Progenitor cell of endocrine pancreas (in vitro differentiated cells): ENCODE measurements at places on chromosomes 3 and 15. TPM values are rescaled to one million over a fixed set of nuclear protein-coding genes. Genes with fewer than 3 reads are reported as not detected.

DNA sequence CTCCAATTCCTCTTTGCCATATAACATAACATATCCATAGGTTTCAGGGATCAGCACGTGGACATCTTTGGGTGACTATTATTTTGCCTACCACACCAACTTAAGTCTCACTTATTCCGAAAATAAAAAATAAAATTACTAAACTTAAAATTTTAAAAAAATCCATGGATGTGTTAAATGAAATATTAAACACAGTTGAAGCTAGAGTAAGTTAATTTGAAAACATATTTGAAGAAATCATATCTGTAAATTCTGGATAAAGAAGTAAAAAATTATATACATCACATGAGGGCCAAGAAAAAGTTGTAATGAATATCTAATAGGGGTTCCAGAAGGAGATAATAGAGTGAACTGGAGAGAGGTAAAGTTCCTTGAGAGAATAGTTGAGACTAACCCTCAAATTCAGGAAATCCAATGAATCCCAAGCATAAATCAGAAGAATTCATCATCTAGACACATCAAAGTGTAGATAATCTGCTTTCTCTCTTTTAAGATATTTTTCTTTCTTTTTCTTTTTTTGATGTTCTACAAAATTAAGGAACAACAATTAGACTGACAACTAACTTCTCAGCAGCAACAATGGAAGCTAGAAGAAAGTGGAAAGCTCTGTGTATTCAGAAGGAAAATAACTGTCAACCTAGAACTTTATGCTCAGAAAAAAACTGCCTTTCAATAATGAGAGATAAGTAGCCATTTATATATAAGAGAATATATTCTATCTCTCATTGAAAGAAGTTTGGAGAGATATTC is 147.4 kb downstream of the ABHD5 start:
- H3K27ac ChIP-seq = no peak overlapping the region
- no peak overlapping the region for H3K4me3 ChIP-seq
- H3K27me3 ChIP-seq = peaks cover 22% of the 10 kb centered on the region
- no peak for DNase-seq
- H3K4me1 ChIP-seq = no peaks in the 10 kb centered on the region

DNA sequence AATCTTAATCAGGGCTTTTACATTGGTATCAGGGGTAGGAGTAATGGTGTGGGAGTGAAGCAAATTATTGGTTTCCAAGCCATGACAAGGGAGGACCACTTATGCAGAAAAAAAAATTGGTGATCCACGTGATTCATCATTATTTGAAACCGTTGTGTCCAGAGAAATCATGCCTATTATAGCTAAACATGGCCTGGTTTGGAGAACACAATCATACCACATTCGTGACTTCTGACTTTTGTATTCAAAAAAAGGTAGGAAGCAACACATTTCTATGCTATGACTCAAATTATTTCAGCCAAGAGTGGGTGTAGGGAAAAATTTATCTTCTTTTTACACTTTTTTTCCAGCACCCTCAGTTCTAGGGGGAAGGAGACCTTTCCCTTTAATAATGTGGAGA is 924.3 kb upstream of the GBE1 start:
- H3K4me3 ChIP-seq = no peak overlapping the region
- H3K27me3 ChIP-seq = no peaks in the 10 kb centered on the region
- H3K36me3 ChIP-seq = no peaks in the 10 kb centered on the region
- H3K27ac ChIP-seq = no peak overlapping the region
- H3K4me1 ChIP-seq = no peaks in the 10 kb centered on the region
- DNase-seq = no peak

- DNase-seq = peak; percentile 20
- H3K27ac ChIP-seq = peak within 1 kb of the TSS; percentile 44
- peaks cover 14% of the 10 kb centered on the region for H3K27me3 ChIP-seq
- H3K36me3 ChIP-seq = no peaks in the 10 kb centered on the region
- H3K4me3 ChIP-seq = peak within 1 kb of the TSS; percentile 79
Observed at GRCh38 chr15:53759411-53759931, at the start of gene WDR72. Gene WDR72, minus strand, starts transcription at chr15:53759663. Its CDS starts 26,514 bp downstream, at chr15:53733149.

DNA sequence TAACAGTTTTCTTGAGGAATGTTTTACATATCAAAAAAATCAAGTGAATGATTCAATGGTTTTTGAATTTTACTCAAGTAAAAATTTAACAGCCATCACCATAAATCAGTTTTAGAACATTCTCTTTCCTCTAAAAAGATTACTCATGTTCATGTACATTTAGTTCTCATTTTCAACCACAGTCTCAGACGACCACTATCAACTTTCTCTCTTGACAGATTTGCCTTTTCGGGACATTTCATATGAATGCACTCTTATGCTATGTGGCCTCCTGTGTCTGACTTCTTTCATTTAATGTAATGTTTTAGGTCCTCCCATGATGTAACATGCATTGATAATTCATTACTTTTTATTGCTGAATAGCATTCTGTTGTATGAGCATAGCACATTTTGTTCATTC is 309.3 kb upstream of the PLSCR5 start:
- no peak for DNase-seq
- H3K27ac ChIP-seq = no peak overlapping the region
- no peak overlapping the region for H3K4me3 ChIP-seq
- H3K27me3 ChIP-seq = no peaks in the 10 kb centered on the region

GRCh38 chr15:27045796-27046195 is 74.8 kb downstream of the GABRG3 start:
- H3K27me3 ChIP-seq = peaks cover 3% of the 10 kb centered on the region
- H3K4me3 ChIP-seq = no peak overlapping the region
- no peaks in the 10 kb centered on the region for H3K4me1 ChIP-seq
- H3K36me3 ChIP-seq = no peaks in the 10 kb centered on the region
- DNase-seq = no peak
- no peak overlapping the region for H3K27ac ChIP-seq

- no peak overlapping the region for H3K4me3 ChIP-seq
- H3K27ac ChIP-seq = no peak overlapping the region
- H3K27me3 ChIP-seq = peaks cover 10% of the 10 kb centered on the region
- H3K36me3 ChIP-seq = no peaks in the 10 kb centered on the region
Observed at GRCh38 chr15:39392469-39393047, 188.3 kb upstream of the THBS1 start.

DNA sequence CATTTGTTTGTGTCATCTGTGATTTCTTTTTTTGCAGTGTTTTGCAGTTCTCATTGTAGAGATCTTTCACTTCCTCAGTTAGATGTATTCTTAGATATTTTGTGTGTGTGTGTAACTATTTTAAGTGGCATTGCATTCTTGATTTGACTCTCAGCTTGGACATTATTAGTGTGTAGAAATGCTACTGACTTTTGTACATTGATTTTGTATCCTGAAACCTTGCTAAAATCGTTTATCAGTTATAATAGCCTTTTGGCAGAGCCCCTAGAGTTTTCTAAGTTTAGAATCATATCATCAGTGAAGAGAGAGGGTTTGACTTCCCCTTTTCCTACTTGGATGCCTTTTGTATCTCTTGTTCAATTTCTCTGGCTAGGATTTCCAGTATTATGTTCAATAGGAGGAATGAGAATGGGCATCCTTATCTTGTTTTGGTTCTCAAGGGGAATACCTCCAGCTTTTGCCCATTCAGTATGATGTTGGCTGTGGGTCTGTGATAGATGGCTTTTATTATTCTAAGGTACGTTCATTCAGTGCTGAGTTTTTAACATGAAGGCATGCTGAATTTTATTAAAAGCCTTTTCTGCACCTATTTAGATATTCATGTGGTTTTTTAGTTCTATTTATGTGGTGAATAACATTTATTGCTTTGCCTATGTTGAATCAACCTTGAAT is 211.7 kb downstream of the MBNL1 start:
- no peak for DNase-seq
- no peak overlapping the region for H3K27ac ChIP-seq
- no peak overlapping the region for H3K4me3 ChIP-seq
- no peaks in the 10 kb centered on the region for H3K4me1 ChIP-seq
- no peaks in the 10 kb centered on the region for H3K27me3 ChIP-seq

- peaks cover 4% of the 10 kb centered on the region for H3K4me1 ChIP-seq
- H3K36me3 ChIP-seq = no peaks in the 10 kb centered on the region
- H3K27ac ChIP-seq = no peak overlapping the region
- H3K4me3 ChIP-seq = no peak overlapping the region
- peaks cover 3% of the 10 kb centered on the region for H3K27me3 ChIP-seq
Observed at GRCh38 chr3:194711913-194712312, 26.2 kb downstream of the FAM43A start.

- H3K4me3 ChIP-seq = no peak overlapping the region
- no peak overlapping the region for H3K27ac ChIP-seq
- H3K27me3 ChIP-seq = no peaks in the 10 kb centered on the region
- no peak for DNase-seq
Observed at GRCh38 chr3:54563501-54564200, 364.2 kb downstream of the LRTM1 start.

- H3K4me3 ChIP-seq = peak overlapping the region; percentile 100
- no peaks in the 10 kb centered on the region for H3K27me3 ChIP-seq
- H3K27ac ChIP-seq = peak overlapping the region; percentile 100
Observed at GRCh38 chr3:52286777-52287110, 884 bp upstream of the GLYCTK start.

DNA sequence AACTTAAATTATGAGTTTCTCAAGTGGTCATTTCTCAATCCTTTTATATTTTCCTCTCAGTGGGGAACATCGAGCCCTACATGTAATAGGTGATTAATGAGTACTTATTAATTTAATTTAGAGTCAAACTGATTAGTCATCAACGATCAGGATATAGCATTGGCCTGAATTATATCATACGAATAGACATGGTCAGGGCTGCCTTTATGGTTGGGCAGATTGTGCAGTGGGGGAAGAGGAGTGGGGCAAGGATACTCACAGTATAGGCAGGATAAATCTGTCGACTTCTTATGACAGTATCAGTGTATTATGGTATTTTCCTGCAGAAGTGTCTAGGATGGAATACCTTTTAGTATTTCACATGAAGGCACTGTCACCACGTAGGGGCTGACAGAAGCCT is 27.0 kb downstream of the C2CD4A start:
- DNase-seq = no peak
- H3K4me1 ChIP-seq = peaks cover 5% of the 10 kb centered on the region
- no peak overlapping the region for H3K4me3 ChIP-seq
- H3K36me3 ChIP-seq = no peaks in the 10 kb centered on the region
- peaks cover 3% of the 10 kb centered on the region for H3K27me3 ChIP-seq
- no peak overlapping the region for H3K27ac ChIP-seq

Gene HTR3E
- not detected in 2 replicates for total RNA-seq

Gene LRTM1
- total RNA-seq = not detected in 2 replicates

Gene PRTG
- 87.4 and 97.9 TPM in 2 replicates for total RNA-seq

Gene PLA2G4E
- 0.09 TPM in 1 of 2 replicates, not detected in the other for total RNA-seq

Gene IGSF11
- 2.2 and 2.5 TPM in 2 replicates for total RNA-seq

Gene DUOXA2
- total RNA-seq = not detected in 2 replicates

Gene C3orf49
- total RNA-seq = not detected in 2 replicates
